ENCODE measurements at places on chromosomes 7 and 10.

GRCh38 chr10:22816298-22816653, 101.9 kb upstream of the PIP4K2A start:
- DNase-seq = no peak

DNA sequence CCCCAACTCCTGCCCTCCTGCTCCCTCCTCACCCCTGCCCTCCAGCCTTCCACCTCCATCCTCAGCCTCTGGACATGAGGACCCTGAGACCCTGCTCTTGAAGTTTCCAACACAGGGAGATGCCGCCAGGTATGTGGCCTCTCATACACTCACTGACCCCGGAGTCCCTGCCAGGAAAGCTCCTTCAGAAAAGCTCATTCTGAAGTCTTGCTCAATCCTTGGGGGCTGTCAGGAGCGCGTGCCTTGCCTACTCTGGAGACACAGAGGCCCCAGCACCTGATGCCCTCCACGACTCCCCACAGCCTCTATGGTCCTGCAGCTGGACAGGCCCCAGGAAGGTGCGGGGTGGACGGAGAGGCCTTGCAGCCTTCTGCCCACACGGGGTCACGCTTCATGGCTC, 11.0 kb downstream of the NUDT1 start:
- DNase-seq = no peak

- no peak for DNase-seq
Observed at GRCh38 chr7:67602246-67602887, 605.7 kb downstream of the TYW1 start.

GRCh38 chr7:106225856-106226255, 58.9 kb downstream of the NAMPT start:
- DNase-seq = no peak

Data from GM13976 (cell line).